NCI-H2029 (cell line): ENCODE measurements at places on chromosomes 5 and 9.

DNA sequence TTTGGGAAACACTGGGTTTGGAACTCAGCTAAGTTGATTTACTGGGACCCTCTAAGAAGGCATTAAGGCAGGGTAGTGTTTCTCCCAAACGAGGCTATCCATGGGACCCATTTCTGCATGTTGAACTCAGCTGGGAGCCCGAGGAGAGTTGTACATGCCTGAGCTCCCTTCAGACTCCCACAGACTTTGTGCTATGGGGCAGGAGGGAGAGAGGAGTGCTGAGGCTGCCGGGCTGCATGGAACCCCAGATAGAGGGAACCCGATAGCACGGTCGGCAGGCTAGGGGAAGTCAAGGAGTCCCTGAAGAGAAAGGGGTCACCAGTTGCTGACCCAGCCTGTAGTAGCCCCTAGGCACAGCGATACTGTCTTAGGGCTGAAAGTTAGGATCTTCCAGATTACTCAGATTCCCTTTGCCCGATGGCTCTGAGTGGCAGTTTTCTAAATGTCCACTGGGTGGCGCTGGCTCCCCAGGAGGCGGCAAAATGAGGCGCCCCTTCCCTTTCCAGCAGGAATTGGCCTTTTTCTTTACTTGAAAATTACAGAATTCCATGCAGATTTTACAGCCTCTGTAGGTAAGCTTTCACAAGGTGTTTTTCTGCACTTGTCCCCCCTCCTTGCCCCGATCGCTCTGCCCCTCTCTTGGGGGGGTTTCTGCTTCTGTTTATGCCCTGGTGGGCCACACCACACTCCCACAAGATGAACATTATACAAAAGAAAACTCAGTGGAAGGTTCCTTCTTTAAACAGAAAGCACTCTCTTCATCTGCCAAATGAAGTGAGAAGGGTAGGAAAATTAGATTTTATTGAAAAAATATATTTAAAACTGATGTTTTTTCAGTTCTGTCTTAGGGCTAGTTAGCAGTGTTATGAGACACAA lies 17.8 kb downstream of the NANS start:
- peak; percentile 15 for DNase-seq

- no peak for DNase-seq
Observed at GRCh38 chr5:150848271-150848670, 1.9 kb downstream of the IRGM start.

GRCh38 chr5:55220433-55221185 lies 6.5 kb downstream of the MCIDAS start:
- DNase-seq: no peak

DNA sequence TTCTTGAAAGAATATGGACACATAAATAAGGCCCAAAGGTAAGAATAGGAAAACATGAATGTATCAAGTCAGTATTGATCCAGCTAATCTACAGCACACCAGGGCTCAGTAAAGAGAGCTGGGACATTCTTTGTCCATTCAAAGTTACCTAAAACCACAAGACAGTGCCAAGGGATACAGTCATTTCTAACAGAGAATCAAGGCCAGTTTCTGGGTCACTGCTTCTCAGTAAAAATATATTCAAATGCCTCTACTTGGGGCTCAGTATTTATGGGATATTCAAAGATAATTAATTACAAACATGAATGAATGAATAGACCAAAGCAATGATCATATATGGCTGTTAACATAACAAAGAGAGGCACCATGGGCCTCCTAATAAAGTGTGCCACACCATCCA lies 34.9 kb downstream of the MTMR12 start:
- DNase-seq: no peak

GRCh38 chr5:136675769-136676168 lies 310.4 kb upstream of the TRPC7 start:
- DNase-seq: no peak

DNA sequence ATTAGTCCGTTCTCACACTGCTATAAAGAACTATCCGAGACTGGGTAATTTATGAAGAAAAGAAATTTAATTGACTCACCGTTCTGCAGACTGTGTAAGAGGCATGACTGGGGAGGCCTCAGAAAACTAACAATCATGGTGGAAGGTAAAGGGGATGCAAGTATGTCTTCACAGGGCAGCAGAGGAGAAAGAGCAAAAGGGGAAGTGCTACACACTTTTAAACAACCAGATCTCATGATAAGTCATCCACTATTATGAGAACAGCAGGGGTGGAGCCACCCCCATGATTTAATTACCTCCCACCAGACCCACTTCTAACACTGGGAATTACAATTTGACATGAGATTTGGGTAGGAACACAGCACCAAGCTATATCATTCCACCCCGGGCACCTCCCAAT lies 26.6 kb downstream of the FST start:
- no peak for DNase-seq

DNA sequence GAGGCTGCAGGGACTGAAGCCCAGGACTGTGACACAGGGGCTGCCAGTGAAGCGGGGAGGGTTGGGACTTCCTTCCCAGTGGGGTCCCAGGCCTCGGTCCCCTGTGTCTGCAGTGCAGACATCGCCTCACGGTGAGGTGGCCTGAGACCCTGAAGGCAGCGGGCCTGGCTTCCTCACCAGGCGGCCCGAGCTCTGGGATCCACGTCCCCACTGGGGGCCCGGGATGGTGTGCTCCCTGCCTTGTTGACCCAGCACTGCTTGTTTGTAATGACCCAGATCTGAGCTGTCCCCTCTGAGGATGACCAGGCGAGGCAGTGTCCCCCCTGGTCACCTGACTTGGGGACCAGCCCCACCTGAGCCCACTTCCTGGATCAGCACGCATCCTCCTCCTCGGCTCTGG lies 53.1 kb downstream of the COL5A1 start:
- no peak for DNase-seq

DNA sequence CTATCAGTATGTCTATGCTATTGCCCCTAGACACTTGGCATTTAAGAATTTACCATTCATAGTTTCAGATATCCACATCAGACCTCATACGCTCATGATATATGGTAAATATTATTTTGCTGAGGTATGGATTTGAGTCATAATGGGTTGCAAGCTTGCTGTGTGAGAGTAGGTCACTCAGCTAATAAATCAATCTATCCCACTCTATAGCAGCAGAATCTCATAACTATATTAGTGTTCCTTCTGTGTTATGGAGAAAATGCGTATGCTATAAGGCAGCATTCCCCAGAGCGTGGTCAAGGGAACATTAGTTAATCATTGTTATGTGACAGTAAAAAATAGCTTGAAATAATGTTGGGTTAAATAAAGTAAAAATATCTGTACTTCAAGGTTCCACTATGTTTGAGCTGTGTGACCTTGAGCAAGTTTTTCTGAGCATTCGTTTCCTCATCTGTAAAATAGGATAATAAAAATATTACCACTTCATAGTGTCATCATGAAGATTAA lies 7.7 kb downstream of the TRIM32 start:
- no peak for DNase-seq

DNA sequence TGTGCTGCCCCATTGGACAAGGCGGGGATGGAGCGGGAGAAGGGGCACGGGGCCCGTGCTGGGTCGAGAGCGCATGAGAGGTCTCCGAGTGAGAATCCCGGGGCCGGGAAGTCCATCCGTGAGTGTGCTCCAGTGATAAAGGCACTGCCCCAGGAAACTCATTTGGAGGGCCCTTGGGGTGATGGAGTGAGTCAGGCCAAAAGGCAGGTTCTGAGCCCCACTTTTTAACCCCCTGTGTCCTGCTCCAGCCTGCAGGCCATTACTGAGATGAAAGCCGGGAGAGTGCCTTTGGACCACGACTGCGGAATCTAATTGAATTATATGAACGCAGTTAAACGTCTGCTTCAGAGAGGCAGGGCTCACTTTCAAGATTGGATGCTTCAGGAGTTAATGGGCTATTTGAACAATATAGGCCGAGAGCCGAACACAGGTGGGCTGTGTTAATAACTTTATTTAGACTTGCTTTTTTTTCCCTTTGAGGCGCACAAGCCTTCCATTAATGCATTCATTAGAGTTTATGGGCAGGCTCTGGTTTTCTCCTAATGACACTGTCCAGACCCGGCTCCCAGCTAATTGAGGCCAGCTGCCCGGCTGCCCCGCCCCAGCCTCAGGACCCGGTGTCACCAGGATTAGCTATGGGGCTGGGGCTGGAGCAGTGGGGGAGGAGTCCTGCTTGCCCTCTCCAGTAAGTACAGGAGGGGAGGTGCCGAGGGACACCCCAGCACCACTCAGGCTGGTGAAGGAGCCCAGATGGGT lies 79.1 kb upstream of the LMX1B start:
- DNase-seq: no peak

- peak; percentile 13 for DNase-seq
Observed at GRCh38 chr5:151924564-151925301, at the start of gene GLRA1. Gene GLRA1, minus strand, starts transcription at chr5:151924851. Its CDS starts 302 bp downstream, at chr5:151924549.

DNA sequence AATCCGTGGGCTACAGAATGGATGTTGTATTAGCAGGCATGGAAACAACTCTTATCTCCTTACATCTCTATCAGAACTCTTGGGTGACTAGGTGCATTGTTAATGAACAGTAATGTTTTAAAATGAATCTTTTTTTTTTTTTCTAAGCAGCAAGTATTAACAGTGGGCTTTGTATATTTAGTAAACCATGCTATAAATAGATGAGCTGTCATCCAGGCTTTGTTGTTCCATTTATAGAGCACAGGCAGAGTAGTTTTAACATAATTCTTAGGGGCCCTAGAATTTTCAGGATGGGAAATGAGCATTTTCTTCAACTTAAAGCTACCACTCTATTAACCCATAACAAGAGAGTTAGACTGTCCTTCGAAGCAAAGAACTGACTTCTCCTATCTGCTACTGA lies 233.7 kb upstream of the ADAMTSL1 start:
- no peak for DNase-seq

DNA sequence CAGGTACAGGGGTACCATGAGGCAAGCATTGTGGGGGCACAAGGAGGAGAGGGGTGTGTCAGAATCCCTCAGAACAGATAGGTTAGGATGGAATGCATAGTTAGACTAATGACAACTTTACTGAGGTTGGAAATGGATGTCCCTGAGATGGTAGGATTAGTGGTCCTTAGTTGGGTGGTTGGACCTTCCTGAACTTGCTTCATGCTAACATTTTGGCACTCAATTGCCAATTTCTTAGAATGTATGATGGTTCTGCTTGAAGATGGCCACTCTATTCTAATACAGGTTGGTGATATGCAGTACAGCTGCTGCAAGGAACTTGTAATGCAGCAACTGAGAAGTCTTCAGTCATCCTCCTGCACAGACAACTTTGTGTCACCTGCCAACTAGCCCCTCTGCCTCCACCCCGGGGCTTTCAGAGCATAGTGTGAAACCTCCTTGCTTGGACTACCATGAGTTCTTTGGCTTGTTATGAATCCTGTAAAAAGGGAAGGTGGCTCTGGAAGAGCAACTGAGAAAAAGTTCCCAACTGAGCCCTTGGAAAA lies 5.4 kb downstream of the CCNI2 start:
- no peak for DNase-seq

DNA sequence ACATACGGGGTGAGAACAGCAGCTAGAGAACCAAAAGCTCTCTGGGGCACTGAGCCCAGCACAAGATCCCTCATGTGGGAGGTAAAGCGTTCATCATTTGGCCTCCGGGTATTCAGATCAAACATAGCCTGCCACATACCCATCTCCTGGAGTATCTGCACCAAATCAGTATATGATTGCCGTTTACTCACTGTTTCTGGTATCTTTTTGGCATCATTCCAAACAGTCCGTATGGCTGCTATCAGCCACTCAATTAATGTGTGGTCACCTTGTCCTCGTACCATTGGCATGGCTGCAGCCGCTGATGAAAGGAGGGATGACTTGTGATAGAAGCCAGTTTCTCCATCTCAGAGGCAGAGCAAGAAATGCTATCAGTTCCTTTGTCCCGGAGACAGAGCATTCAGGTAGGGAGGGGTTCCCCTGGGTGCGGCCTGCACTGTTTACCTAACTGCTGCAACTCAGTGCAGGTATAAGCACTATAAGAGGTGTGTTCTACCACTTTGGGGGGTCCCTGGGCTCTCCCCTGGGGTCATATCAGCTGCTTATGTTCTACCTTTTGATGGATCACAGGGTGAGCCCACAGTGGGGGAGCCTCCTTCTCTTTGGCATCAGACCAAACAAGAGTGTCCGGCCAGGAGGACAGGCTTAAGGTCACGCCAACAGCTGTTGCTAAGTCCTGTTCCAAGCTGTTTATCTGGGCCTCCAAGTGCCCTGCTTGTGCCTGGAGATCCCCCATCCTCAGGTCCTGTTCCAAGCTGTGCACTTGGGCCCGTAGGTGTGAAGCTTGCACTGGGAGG lies 9.4 kb downstream of the DMAC1 start:
- DNase-seq: no peak

DNA sequence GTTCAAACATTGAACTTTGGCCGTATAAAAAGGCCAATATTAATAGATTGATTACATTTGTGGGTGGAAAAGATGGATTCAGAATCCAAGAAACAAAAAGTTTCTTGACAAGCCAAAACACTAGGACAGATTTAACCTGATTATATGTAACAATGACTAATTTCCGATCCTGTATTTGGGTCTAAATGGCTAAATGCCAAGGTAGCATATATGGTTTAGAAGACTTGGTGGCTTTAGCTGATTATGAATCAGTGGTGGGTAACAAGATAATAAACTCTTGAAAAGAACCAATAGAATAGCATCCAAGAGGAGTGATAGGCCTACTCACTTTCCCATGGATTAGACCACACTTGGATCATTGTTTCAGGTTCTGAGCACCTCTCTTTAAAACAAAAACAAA lies 21.8 kb upstream of the ANP32B start:
- DNase-seq: no peak

DNA sequence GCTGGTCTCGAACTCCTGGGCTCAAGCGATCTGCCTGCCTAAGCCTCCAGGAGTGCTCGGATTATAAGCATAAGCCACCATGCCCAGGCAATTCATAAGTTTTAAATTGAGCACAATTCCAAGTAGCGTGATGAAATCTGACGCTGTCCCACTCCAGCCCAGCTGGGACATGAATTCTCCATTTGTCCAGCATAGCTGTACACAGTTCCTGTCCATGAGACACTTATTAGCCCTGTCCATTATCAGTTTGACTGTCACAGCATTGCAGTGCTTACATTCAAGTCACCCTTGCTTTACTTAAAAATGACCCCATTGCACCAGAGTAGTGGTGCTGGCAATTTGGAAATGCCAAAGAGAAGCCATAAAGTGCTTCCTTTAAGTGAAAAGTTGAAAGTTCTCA lies 7.6 kb upstream of the SLC30A5 start:
- no peak for DNase-seq

- no peak for DNase-seq
Observed at GRCh38 chr9:103301051-103301450, 305.9 kb downstream of the CYLC2 start.

- no peak for DNase-seq
Observed at GRCh38 chr9:91415290-91415689, 8.3 kb downstream of the NFIL3 start.

- no peak for DNase-seq
Observed at GRCh38 chr5:74541381-74541781, 99.1 kb downstream of the ENC1 start.

DNA sequence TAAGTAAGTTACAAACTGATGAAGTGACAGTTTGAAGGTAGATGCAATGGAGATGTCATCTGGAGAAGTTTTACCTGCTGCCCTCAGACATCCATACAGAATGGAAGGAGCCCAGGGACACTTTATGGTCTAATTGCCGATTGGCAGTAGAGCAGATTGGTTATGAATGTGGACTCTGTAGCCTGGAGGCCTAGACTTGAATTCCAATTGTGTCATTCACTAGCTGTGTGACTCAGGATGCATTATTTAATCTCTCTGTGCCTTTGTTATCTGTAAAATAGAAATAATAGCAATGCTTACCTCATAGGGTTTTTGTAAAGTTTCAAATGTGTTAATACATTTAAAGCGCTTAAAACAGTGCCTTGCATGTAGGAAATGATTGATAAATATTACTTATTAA lies 5.2 kb upstream of the TCERG1 start:
- no peak for DNase-seq

- DNase-seq: no peak
Observed at GRCh38 chr9:98836206-98836605, 28.7 kb downstream of the GALNT12 start.

- no peak for DNase-seq
Observed at GRCh38 chr9:116592970-116593369, 94.1 kb upstream of the TRIM32 start.
